Right lung (tissue), 10 donors: ENCODE measurements at places on chromosomes 11 and 22.

GRCh38 chr22:49168219-49168813 is 659.4 kb downstream of the BRD1 start:
- no peak for DNase-seq

- no peak for DNase-seq
Measured at GRCh38 chr11:128240546-128240945, 346.8 kb downstream of the ETS1 start.

GRCh38 chr11:9362393-9362863 is 22.0 kb upstream of the IPO7 start:
- DNase-seq = no peak

DNA sequence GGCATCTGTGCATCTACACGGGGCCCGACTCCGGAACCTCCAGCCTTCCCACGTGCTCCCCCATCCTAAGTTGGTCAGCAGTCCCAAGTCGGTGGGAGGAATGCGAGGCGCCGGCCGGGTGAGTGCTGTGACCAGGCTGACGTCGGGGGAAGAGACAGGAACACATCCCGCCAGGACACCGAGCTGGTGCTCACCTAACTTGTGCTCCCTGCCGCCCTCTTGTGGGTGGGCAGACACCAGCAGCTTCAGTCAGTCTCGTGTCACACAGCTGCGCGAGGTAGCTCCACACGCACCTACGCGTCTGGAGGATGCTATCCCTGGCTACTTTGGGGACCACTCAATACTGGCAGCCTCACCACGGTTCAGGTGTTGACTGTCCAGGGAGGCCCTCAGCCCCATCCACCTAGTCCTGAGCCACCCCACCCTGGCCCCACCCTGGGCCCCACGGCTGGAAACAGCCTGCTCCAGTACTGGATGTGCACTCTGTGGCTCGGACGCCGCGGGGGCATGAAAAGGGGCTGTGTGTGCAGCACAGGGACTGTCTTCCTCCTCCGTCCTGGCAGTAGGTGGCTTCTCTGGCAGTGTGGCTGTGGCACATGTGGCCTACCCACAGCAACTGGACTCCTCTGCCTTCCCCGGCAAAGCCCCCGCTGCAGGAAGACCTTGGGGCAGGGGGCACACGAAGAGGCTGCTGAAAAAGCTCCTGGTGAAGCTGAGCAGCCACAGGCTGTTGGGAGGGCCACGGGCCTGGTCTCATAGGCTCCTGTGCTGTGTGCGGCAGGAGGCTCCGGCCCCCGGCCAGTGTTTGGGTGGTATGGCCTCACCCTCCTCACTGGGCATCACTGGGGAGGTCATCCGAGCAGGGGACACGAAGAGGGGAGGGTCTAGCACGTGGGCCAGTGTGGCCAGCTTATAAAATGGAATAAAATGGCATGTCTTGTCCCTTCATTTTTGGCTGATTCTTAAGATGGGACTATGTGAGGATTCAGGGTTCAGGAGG is 11.2 kb upstream of the BID start:
- DNase-seq = no peak

- DNase-seq = no peak
Measured at GRCh38 chr11:11022125-11022730, 164.4 kb upstream of the ZBED5 start.

DNA sequence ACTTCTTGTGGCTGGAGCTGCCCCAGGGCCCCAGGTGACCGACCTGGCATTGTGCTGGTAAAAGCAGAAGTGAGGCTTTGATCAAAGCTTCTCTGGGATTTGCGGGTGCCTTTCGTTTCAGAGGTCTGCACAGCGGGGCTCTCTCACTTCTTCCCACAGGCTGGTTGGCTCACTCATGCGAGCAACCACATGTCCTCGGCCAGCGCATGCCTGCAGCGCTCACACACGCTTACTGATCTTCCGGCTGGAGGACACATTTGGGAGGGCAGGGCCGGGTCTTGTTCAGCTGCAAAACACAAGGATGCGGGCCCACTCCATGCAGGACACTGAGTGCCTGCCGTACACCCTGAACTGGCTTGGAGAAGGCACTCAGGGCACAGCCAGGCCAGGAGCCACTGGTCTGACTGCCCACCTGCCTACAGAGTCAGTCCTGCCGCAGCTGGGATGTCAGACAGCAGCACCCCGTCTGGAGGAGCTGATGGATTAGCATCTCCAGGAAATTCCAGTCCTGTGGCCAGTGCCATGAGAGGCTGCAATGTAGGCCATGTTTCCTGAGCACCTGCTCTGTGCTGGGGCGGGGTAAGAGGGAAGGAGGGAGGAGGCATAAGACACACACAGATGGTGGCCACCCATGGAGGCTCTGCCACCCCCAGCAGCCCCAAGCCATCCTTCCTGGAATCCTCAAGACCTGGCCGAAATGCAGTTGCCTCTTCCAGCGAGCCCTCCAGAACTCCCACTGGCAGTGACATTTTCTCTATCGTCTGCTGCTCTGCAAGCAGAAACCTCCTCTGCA is 1383.2 kb downstream of the BRD1 start:
- no peak for DNase-seq

- no peak for DNase-seq
Measured at GRCh38 chr22:47793304-47794101, 1031.1 kb downstream of the TBC1D22A start.

- no peak for DNase-seq
Measured at GRCh38 chr11:92457250-92457649, 232.6 kb downstream of the FAT3 start.

GRCh38 chr11:5367448-5368074 is 16.1 kb upstream of the OR51M1 start:
- DNase-seq = no peak

DNA sequence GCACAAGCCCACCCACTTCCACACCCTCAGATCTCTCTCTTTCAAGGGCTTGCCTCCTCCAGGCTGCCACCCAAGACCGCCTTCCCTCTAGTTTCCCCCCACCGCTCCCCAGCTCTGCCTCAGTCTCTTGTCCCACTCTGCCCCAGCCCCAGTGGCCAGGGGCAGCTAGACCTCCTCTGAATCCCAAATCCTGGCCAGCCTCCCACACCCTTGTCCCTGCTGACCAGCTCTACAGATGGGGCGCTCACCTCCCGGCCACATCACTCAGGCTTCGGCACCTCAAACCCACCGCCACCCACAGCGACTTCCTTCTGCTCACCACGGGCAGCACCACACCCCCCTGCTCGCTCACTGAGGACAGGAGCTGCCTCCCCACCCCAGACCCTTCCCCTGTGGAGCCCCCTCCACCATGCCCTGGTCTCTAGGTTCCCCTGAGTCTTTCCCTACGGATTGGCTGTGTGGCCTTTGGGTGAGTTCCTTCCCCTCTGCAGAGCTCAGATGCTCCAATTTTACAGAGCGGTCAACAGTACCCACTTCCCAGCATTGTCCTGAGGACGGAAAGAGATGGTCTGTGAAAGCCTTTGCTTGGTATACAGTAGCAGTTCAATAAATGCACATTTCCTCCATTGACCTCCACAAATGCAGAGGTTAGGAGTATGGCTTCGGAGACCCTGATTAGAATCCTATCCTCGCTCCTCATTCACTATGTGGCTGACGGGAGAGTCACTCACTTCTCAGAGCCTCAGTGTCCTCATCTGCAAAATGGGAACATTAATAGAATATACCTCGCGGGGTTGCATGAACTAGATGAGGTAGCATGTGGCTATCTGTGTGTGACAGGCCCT is 11.5 kb upstream of the SPI1 start:
- no peak for DNase-seq

- DNase-seq = no peak
Measured at GRCh38 chr22:37088108-37088605, 21.4 kb downstream of the TMPRSS6 start.

- DNase-seq = no peak
Measured at GRCh38 chr11:45752106-45752505, 52.8 kb upstream of the SLC35C1 start.

DNA sequence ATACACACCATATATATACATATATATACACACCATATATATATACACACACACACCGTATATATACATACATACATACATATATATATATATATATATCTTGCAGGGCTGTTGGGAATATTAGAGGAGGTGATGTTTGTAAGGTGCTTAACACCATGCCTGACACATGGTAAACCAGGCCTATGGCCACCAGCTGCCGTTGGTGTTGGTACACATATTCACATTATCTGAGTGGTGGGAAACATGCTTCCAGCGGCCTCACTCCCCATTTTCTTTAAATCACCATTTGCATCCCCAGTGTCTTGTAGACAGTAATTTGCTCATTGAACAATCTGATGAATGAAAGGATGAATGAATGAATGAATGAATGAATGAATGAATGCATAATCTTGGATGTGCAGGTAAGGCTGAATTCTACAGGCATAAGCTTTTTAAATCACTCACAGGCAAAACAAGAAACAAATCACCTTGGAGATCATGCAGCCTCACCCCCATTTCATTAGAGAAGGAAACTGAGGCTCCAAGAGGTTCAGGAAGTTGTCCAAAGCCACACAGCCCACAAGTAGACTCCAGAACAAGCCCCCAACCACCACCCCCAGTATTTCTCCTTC is 527.8 kb downstream of the MIAT start:
- no peak for DNase-seq
